ENCODE measurements at places on chromosomes 5 and 9. TPM values are rescaled to one million over a fixed set of nuclear protein-coding genes. Genes with fewer than 3 reads are reported as not detected.

The ECSCR gene
- total RNA-seq, result 0.38 TPM

- H3K4me3 ChIP-seq, result no peak overlapping the region
- peaks cover 5% of the 10 kb centered on the region for H3K27me3 ChIP-seq
- H3K36me3 ChIP-seq, result peaks cover 13% of the 10 kb centered on the region
- DNase-seq, result no peak
- peaks cover 36% of the 10 kb centered on the region for H3K4me1 ChIP-seq
- H3K27ac ChIP-seq, result no peak overlapping the region
Observed at GRCh38 chr5:139472386-139473030, 1.7 kb downstream of the SMIM33 start.

The TAF11L10 gene
- not detected for total RNA-seq

DNA sequence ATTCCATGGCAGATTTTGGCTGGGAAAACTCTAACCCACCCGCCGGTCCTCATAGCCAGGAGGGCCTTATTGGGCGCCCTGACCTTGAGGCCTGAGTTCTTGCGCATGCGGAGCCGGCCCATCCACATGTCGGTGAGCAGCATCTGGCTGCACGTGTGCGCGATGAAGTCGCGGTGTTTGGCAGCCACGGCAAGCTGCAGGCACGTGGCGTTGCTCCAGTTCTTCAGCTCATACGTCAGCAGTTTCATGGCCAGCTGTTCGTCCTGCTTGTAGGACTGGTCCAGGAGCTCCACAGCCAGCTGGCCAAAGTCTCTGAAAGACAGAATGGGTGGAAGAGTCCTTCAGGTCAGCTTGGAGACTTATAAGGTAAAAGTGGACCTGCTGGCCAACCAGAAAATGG lies 204.3 kb upstream of the KLF9 start:
- no peak overlapping the region for H3K27ac ChIP-seq
- H3K36me3 ChIP-seq, result no peaks in the 10 kb centered on the region
- peaks cover 7% of the 10 kb centered on the region for H3K27me3 ChIP-seq

GRCh38 chr9:113215132-113215531 lies 5.9 kb downstream of the FKBP15 start:
- DNase-seq, result no peak
- H3K27me3 ChIP-seq, result no peaks in the 10 kb centered on the region
- H3K36me3 ChIP-seq, result peaks cover 26% of the 10 kb centered on the region

- H3K4me1 ChIP-seq, result no peaks in the 10 kb centered on the region
- no peaks in the 10 kb centered on the region for H3K27me3 ChIP-seq
Observed at GRCh38 chr9:8071445-8071798, 271.8 kb upstream of the DMAC1 start.

GRCh38 chr9:34540827-34541226 lies 18.0 kb upstream of the ENHO start:
- H3K4me1 ChIP-seq, result peaks cover 8% of the 10 kb centered on the region
- peak; percentile 75 for DNase-seq
- H3K27me3 ChIP-seq, result peaks cover 27% of the 10 kb centered on the region
- no peak overlapping the region for H3K4me3 ChIP-seq
- no peak overlapping the region for H3K27ac ChIP-seq
- H3K36me3 ChIP-seq, result no peaks in the 10 kb centered on the region

DNA sequence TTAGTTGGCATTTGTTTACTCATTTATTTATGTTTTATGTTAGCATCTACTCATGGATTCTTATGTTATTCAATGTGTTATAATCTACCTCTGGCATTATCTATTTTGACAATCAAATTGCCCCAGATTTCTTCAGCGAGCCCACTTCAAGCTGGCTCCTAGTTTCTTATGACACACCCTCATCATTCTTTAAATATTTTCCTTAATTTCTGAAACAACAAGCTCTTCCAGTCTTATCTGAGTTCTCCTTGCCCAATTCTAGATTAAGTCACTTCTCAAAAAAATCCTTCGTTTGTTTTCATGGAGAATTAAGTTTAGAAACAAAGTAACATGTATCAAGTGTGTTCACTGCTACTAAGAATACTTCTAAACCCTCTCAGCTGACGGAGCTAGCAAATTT lies 229.8 kb downstream of the SEMA5A start:
- DNase-seq, result no peak
- H3K4me3 ChIP-seq, result no peak overlapping the region
- H3K4me1 ChIP-seq, result peaks cover 8% of the 10 kb centered on the region
- H3K27ac ChIP-seq, result no peak overlapping the region
- no peaks in the 10 kb centered on the region for H3K27me3 ChIP-seq
- H3K36me3 ChIP-seq, result peaks cover 17% of the 10 kb centered on the region

The FBP1 gene
- not detected for total RNA-seq

DNA sequence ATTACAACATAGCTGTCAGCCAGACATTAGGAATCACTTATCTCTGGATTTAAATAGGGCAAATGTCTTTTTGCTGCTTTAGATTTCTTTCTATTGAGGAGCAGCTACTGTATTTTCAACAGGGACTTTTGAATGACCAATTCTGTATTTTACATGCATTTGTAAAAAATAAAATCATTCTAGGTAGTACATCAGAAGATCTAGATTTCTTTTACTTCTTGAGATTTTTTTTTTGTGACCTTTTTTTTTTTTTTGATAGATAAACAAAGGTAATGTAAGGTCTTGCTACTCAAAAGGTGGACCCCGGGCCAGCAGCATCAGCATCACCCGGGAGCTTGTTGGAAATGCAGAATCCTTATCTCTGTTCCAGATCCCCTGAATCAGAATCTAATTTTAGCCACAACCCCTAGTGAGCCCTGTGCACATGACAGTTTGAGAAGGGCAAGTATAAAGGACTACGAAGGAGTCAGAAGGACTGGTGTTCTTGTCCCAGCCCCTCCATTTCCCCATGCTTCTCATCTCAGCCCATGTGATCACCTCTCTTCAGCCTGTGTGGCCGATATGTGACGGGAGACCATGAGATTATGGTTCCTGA lies 37.7 kb upstream of the CKMT2 start:
- DNase-seq, result no peak
- H3K36me3 ChIP-seq, result no peaks in the 10 kb centered on the region
- H3K4me1 ChIP-seq, result peaks cover 14% of the 10 kb centered on the region
- peak overlapping the region; percentile 82 for H3K4me3 ChIP-seq
- no peak overlapping the region for H3K27ac ChIP-seq
- H3K27me3 ChIP-seq, result peaks cover 10% of the 10 kb centered on the region

- peaks cover 17% of the 10 kb centered on the region for H3K36me3 ChIP-seq
- peaks cover 20% of the 10 kb centered on the region for H3K27me3 ChIP-seq
- no peak overlapping the region for H3K4me3 ChIP-seq
- peaks cover 6% of the 10 kb centered on the region for H3K4me1 ChIP-seq
- H3K27ac ChIP-seq, result no peak overlapping the region
Observed at GRCh38 chr5:1312993-1313833, 18.3 kb upstream of the TERT start.

GRCh38 chr5:96633820-96634219 lies 28.4 kb upstream of the CAST start:
- peak overlapping the region; percentile 7 for H3K4me3 ChIP-seq
- H3K27me3 ChIP-seq, result no peaks in the 10 kb centered on the region
- no peak overlapping the region for H3K27ac ChIP-seq
- no peaks in the 10 kb centered on the region for H3K36me3 ChIP-seq

GRCh38 chr5:161333194-161333880 lies 213.2 kb downstream of the GABRB2 start:
- H3K27ac ChIP-seq, result no peak overlapping the region
- H3K36me3 ChIP-seq, result peaks cover 5% of the 10 kb centered on the region
- H3K27me3 ChIP-seq, result no peaks in the 10 kb centered on the region
- no peak for DNase-seq

GRCh38 chr9:38127271-38127839 lies 58.3 kb upstream of the SHB start:
- DNase-seq, result no peak
- peaks cover 23% of the 10 kb centered on the region for H3K27me3 ChIP-seq
- no peak overlapping the region for H3K27ac ChIP-seq
- H3K36me3 ChIP-seq, result no peaks in the 10 kb centered on the region
- no peak overlapping the region for H3K4me3 ChIP-seq

The TCERG1 gene
- 45.3 TPM for total RNA-seq

DNA sequence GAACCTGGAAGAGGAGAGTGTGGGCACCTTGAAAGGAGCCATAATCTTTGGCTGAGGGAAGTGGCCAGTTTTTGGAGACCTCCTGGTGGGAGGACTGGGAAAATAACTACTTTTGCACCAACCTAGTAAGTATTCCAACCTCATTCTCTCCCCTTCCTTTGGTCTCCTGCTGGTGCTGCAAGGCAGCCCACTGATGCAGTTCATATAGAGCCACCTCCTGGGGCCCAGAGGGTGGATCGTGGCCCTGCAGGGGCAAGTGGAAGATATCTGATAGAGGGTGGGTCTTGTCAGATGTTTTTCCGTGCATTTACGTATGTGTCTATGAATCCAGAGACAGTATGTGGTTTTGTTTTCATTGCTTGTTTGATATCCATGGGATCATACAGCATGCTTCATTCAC lies 172.8 kb upstream of the PITX1 start:
- H3K27ac ChIP-seq, result no peak overlapping the region
- no peak overlapping the region for H3K4me3 ChIP-seq
- H3K36me3 ChIP-seq, result peaks cover 21% of the 10 kb centered on the region
- H3K27me3 ChIP-seq, result no peaks in the 10 kb centered on the region
- peaks cover 83% of the 10 kb centered on the region for H3K4me1 ChIP-seq

DNA sequence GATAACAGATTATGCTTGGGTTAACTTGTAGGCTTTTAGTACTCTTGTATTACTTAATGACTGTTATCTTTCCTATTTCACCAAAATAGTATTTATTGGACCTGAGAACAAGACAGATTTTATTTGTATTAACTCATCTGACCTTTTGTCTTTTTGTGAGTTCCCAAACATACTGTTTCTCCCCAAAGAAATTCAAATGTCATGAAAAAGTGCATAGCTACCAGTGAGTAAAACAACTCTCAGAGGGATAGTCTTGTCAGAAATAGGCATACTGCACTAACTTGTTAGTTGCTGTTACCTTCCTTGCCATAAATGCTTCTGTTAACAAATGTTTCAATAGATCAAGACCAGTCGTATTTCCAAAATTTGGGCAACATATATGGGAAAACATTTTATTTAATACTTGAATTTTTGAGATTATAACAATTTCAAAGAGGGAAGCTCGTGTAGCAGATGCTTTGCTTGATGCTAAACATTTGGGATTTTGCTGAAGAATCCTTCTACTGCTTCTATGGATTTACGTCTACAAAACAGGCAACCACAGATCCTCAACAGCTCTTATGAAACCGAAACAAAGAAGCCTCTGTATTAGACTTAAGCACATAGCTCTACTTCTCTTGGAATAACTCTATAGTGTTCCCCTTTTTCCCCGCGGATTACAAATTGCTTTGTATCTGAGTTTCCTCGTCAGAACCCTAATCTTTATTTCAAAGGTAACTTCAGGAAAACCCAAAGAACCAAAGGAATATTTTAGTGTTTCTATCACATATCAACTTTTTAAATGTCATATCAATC lies 248.8 kb downstream of the MCTP1 start:
- no peak for DNase-seq
- H3K4me1 ChIP-seq, result peaks cover 16% of the 10 kb centered on the region
- no peak overlapping the region for H3K27ac ChIP-seq
- peaks cover 5% of the 10 kb centered on the region for H3K27me3 ChIP-seq

- DNase-seq, result peak; percentile 78
- H3K4me3 ChIP-seq, result no peak overlapping the region
- H3K27me3 ChIP-seq, result 0 out of 2 replicates have a peak, but pooled peaks cover 3% of the 10 kb centered on the region
- H3K36me3 ChIP-seq, result no peaks in the 10 kb centered on the region
- H3K4me1 ChIP-seq, result peaks cover 39% of the 10 kb centered on the region
- H3K27ac ChIP-seq, result no peak overlapping the region
Observed at GRCh38 chr5:113147101-113147508, 170.5 kb downstream of the DCP2 start.

DNA sequence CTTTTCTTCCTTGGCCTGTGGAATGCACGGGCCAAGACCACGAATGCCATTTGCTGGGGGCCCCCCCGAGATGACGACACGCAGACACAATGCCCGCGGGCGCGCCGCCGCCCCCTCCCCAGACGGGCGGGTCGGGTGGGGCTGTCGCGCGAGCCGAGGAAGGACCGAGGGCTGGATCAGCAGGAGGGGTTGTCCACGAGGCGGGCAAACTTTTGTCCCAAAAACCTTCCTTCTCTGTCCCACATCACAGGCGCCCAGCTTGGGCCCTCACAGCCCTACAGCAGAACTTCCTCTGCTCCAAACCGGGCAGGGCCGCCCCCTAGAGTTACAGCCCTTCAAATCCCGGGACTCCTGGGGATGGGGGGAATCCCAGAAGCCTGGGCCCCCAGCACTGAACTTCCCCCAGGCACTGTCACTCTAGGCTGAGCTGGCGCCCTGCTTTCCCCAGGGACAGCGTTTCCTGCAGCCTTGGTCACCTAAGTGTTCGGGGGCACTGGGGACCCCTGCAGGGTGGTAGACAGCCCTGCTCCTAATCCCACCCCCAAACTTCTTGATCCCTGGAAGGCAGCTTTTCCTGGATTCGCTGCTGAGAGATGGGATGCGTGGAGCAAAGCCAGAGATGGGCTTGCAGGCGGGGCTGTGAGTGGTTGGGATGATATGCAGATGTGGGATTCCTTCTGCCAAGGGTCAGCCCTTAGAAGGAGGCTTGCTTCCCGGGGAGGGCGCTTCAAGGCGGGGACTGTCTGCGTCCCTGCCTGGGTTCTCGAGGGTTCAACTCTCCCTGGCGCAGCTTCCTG lies 980 bp downstream of the COL5A1 start:
- peaks cover 47% of the 10 kb centered on the region for H3K4me1 ChIP-seq
- peaks cover 34% of the 10 kb centered on the region for H3K36me3 ChIP-seq
- DNase-seq, result peak; percentile 79
- peaks cover 10% of the 10 kb centered on the region for H3K27me3 ChIP-seq

The DRD1 gene
- not detected for total RNA-seq

- no peaks in the 10 kb centered on the region for H3K27me3 ChIP-seq
- no peaks in the 10 kb centered on the region for H3K36me3 ChIP-seq
- H3K4me3 ChIP-seq, result no peak overlapping the region
- H3K27ac ChIP-seq, result no peak overlapping the region
Observed at GRCh38 chr9:133470988-133471387, 7.9 kb downstream of the SLC2A6 start.

DNA sequence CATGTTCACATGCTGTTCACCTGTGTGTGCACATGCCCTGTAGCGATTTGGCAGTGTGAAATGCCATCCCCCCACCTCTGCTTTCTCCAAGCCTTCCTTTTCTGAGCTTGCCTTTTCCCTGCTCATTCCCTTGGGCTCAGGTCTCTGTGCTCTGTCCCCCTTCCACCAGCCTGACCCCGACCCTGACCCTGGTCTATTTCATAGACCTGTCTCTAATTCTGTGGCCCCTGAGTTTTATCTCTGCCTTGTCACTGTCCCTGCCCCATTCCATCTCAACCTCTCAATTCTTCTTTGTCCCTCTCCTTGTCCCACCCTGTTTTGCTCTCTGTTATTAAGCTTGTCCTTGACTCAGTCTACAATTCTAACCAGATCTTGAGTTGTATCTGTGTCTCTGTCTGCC lies 735 bp downstream of the ARAP3 start:
- DNase-seq, result no peak
- H3K27ac ChIP-seq, result peak overlapping the region; percentile 100
- peaks cover 15% of the 10 kb centered on the region for H3K36me3 ChIP-seq
- H3K4me1 ChIP-seq, result peaks cover 32% of the 10 kb centered on the region
- peaks cover 1% of the 10 kb centered on the region for H3K27me3 ChIP-seq
- H3K4me3 ChIP-seq, result peak overlapping the region; percentile 94

The INSL6 gene
- not detected for total RNA-seq

The DIAPH1 gene
- total RNA-seq, result 110 TPM

DNA sequence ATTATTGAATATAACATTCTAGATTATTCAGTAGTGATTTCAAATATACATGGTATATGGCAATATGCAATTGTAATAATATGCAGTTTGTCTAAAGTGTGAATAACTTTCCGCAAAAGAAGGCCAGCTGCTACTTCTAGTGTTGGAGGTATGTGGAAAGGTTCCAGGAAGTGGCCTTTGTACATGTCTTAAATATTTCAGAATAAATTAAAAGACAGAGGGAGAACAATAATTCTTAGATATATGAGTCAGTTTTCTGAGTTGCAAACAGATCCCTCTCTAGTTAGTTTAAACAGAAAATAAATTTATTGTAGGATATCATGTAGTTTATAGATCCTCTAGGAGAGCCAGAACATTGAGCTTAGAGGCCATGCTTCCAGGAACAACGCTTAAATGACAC lies 210.8 kb upstream of the ELL2 start:
- H3K27me3 ChIP-seq, result no peaks in the 10 kb centered on the region
- DNase-seq, result peak; percentile 55
- peaks cover 49% of the 10 kb centered on the region for H3K4me1 ChIP-seq
- H3K27ac ChIP-seq, result peak overlapping the region; percentile 9
